Lower lobe of right lung (tissue), 2 donors: ENCODE measurements at places on chromosomes 2 and 18. TPM values are rescaled to one million over a fixed set of nuclear protein-coding genes. Genes with fewer than 3 reads are reported as not detected.

Gene CXCR1
- 10.4 TPM for total RNA-seq

Gene INPP5D
- 32.0 TPM for total RNA-seq

Gene CERKL
- total RNA-seq = 1.7 TPM

Gene EHD3
- total RNA-seq = 11.0 TPM

Gene ZSWIM2
- total RNA-seq = not detected

Gene CD8B2
- 0.21 TPM for total RNA-seq

Gene VWA3B
- 7.9 TPM for total RNA-seq

Gene FSHR
- not detected for total RNA-seq

Gene TMEM37
- 21.7 TPM for total RNA-seq

Gene INO80D
- 26.0 TPM for total RNA-seq

Gene CAPN14
- total RNA-seq = 0.15 TPM

Gene TMEM178A
- total RNA-seq = 3.2 TPM

GRCh38 chr2:42979416-42979869 is 187.1 kb upstream of the HAAO start:
- DNase-seq = no peak

- DNase-seq = peak; percentile 54
These were observed 66.3 kb upstream of the NABP1 start for GRCh38 chr2:191611614-191612013.

GRCh38 chr18:25089470-25089869 is 262.5 kb downstream of the ZNF521 start:
- DNase-seq = no peak

GRCh38 chr18:50563376-50563775 is 3.5 kb downstream of the MAPK4 start:
- no peak for DNase-seq

DNA sequence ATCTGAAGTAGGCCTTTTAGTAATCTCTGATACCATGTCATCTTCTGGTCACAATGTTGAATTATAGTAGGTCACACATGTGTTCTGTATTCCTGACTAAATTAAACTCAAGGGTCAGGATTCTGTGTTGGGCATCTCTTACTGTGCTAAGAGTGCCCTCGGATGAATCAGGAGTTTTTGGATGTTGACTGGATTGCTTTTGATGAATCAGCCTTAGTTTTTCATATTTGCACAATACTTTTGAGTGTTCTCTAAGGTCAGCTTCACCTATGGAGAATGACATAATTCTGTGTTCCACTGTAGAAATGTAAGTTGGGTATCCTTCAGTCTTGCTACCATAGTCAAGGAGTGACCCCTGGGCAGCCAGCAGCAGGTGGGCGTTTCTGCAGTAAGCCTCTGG is 190.1 kb downstream of the PTPRM start:
- DNase-seq = no peak

DNA sequence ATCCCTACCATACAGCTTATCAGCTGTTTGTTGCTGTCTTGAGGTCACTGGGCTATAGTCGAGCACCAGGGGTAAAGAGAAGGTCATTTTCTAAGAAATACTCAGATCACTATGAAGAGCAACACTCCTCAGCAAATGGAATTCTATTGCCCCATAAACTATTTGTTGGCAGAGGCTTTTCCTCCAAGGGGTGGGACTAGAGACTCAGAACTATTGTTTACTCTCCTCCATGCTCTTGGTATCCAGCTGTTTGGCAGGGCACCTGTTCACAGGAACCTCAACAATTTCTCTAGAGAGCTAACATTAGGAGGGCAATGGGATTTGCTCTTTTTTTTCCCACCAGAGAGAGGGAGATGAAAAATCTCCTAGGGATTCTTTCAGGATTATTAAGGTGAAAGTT is 249.1 kb upstream of the SPRED2 start:
- no peak for DNase-seq

DNA sequence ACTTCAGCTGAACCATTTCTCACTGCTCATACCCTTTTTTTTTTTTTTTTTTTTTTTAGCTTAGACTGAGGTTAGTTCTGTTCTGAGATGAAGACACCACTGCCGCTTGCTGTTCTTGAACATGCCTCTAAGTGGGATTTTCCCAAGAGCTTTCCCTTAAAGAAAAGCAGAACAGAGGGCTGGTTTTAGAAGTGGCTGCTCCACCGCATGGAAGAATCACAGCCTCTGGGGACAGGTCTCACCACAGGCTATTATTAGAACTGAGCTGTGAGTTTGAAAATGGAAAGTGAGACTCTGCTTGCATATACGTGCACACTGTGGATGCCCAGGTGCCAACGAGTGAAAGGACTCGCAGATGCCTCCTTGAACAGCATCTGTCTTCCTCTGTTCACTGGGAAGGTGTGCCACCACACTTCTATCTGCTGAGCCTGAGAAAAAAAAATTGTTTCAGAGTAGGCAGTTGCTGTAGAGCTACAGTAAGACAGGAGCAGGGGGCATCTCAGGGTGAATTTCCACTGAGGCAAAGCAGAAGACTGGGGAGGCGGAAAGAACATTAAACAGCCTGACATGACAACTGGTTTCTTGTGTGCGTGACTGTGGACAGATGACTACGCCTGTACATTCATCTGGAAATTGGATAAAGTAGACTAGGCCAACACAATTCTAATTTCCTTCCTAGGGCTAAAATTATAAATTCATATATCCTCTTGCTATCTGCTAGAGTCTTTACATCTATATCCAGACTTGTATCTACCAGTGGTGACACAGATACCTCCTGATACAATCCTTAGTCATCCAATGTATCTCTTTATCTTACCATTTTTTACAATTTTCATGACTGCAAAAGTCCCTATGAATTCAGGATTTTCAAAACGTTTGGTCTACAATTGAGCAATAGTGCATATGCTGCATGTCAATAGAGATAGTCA is 1045.7 kb upstream of the CELF4 start:
- no peak for DNase-seq

- no peak for DNase-seq
These were observed 34.3 kb downstream of the DARS1 start for GRCh38 chr2:135951041-135951583.

GRCh38 chr2:46098621-46099062 is 198.6 kb upstream of the EPAS1 start:
- no peak for DNase-seq

GRCh38 chr2:100955226-100955625 is 46.9 kb upstream of the RPL31 start:
- no peak for DNase-seq

- peak; percentile 61 for DNase-seq
These were observed 93.8 kb downstream of the NRP2 start for GRCh38 chr2:205776139-205776538.

DNA sequence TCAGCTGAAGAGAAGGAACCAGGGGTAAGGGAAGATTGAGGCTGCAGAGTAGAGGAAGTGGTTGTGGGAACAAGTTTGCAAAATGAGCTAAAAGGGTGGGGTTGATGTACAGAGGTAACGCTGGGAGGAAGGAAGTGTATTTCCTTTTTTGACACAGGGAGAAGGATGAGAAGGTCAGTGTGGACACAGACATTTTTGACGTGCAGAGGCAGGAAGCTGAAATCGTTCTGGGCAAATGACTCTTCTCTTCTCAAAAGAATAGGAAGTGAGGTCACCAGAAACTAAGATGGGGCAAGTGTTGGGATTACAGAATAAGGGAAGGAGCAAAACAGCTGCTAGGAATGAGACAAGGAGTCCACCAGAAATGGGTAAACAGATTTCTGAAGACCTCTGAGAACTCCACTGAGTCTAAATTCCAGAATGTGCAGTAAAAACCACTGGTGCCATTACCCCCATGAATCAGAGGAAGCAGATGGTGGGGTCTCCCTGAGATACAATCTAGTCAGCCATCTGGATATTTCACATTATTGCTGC is 20.0 kb upstream of the RNF149 start:
- DNase-seq = no peak

DNA sequence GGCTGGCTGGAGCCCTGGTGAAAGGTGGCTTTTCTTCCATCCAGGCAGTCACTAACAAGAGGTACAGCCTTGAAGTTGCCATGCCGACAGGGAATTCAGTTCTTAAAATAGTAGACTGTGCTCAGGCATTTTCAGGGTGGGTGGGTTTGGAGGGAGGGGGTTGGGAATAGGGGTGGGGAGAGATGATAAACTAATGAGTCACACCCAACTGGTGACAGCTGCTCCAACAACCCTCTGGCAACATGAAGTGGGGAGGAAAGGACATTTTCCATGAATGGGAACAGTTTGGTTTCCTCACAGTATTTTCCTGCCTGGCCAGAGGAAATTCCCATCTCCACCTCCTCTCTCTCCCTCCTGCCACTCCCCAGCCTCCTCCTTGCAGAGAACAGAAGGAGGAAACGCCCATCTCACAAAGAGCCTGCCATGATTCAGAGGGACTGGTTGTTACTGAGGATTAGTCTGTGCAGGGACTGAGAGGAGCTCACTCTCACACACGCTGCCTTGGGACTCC is 113.0 kb upstream of the SLC1A4 start:
- DNase-seq = no peak

DNA sequence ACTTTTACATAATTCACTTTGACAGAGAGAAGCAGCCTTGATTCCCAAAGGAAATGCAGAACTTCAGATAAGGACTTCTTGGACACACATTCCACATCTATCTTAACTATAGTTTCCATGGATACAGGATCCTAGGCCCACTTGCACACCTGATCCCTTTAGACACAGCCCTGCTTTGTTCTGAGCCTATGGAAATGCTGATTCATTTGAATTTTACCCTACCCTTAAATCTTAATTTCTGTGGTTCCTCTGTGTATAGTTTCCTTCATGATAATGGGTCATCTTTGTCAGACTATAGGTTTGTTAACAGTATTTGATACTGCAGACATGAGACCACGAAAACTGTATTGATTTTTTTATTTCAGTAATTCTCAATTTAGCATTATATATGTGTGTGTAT is 77.4 kb downstream of the ACTR3 start:
- DNase-seq = no peak

GRCh38 chr2:86235196-86235980 is 36.1 kb downstream of the MRPL35 start:
- DNase-seq = no peak

GRCh38 chr2:47890711-47891368 is 15.5 kb downstream of the FBXO11 start:
- no peak for DNase-seq

GRCh38 chr2:51165534-51166260 is 133.8 kb upstream of the NRXN1 start:
- no peak for DNase-seq

DNA sequence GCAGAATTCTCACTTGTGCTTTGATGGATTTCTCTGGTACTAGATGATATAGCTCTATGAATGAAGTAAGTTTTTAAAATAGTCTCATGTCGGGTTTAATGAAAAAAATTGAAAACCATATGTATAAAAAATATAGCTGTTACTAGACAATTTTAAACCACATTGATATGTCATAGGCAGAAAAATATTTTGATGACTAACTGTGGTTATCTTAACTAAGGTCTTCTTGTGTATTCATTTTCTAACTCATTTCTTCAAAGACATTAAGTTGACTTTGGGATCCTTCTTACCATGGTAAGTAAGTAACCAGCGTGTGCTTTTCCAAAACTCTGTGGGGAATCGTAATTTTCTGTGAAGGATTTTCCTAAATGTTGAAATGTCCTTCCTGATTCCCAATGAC is 160.9 kb upstream of the COL3A1 start:
- no peak for DNase-seq

DNA sequence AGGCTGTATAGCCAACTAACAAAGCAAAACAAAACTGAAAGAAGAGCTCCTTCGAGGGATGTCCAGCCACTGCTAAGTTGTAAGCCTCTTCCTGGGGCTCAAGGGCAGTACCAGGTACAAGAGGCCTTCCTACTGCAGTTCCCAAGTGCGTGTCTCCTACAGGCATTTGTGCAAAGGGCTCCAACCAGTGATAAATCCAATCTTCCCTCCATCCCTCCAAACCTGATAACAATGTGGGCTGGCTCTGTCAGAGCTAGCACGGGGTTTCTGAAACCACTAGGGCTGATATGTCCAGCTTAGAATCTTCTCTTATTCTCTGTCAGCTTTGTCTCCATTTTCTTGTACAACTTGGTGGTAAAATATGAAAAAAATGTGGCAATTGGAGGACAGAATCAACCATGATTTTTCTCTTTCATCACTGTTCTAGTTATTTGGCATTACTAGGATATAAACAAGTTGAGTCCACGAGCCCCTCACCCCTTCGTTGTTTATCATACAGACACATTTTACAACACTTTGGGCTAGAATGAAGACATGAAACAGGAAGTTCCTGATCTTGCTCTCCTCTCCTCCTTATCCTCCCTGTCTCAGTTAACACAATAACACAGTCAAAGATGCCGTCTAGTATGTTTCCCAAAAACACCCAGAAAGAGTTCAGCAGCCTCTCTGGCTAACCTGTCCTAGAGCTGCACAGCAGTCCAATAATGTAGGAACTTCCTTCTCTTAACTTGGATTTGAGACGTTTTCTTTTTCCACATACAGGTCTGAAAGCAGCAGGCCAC is 35.4 kb upstream of the WIPF1 start:
- DNase-seq = no peak

- peak; percentile 75 for DNase-seq
These were observed 39.5 kb downstream of the SDC1 start for GRCh38 chr2:20185176-20186022.

DNA sequence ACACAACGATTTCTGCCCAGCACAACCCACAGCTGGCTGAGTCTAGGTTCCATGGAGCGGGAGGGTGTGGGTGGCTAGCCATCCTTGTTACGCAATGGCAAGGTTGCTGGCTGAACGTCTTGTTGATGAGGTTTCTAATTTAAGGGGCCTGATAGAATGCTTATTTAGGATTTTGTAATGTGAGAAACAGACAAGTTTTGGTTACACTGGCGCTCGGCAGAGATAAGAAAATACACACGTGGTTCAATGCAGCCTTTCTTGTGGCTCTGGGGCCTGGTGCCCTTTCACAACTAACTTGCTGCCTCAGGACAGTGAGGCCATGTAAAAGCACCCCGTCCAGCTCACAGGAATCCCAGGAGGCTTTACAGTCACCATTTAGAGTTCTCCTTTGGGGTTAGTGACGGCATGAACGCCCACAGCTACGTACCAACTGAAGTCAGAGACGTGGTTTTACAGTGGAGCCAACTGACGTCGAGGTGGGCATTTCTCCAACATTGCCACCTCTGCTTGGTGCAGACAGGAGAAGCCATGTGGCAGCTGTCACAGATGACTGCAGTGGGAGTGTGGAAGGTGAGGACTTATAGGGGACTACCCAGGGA is 29.7 kb upstream of the PIEZO2 start:
- DNase-seq = no peak

GRCh38 chr2:159616286-159616701 is at the start of gene BAZ2B:
Gene BAZ2B, minus strand, starts transcription at chr2:159616548. Its CDS starts 137,829 bp downstream, at chr2:159478719.
- no peak for DNase-seq

GRCh38 chr2:85326406-85327159 is 1.2 kb downstream of the TGOLN2 start:
- DNase-seq = no peak

- DNase-seq = no peak
These were observed 321.3 kb upstream of the EPAS1 start for GRCh38 chr2:45975752-45976517.

- no peak for DNase-seq
These were observed 372.8 kb upstream of the ST6GAL2 start for GRCh38 chr2:107258531-107259407.
